Stimulated activated CD8-positive, alpha-beta memory T cell treated with anti-CD3 and anti-CD28 coated beads, Interleukin-4, amount 100 ng/mL, for 1 hour (primary cell): ENCODE measurements at places on chromosomes 1 and 21.
A peak's percentile ranks its signal among the peaks of the same experiment; 100 is the strongest.

DNA sequence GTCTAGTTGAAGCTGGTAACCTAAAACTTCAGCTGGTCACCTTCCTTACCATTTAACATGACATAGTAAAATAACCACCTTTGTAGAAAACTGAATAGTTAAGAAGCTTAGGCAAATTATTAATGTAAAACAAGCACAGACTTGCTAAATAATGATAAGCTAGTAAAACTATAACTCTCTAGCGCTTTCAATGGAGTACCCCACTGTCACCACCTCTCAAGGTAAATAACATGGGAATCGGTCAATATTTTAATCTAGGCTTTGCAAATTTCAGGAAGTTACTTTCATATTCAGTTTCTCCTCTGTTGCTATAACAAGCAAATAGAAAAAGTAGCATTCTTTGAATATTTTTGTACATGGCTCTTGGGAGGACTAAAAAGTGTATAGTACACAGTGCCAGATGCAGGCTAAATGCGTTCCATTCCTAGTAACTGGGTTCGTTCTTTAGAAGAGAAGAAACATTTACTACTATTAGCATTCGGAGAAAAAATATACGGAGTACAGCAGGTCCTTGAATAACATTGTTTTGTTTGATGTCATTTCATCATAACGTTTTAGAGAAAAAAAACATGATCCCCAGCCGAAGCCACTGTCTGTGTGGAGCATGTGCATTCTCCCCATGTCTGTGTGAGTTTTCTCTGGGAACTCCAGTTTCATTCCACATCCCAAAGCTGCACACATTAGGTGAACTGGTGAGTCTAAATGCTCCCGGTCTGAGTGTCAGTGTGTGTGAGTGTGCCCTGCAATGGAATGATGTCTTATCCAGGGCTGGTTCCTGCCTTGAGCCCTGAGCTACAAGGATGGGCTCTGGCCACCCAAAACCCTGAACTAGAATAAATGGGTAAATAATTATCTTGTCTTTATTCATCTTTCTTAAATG is 52.5 kb downstream of the EPRS1 start:
- no peak for DNase-seq

DNA sequence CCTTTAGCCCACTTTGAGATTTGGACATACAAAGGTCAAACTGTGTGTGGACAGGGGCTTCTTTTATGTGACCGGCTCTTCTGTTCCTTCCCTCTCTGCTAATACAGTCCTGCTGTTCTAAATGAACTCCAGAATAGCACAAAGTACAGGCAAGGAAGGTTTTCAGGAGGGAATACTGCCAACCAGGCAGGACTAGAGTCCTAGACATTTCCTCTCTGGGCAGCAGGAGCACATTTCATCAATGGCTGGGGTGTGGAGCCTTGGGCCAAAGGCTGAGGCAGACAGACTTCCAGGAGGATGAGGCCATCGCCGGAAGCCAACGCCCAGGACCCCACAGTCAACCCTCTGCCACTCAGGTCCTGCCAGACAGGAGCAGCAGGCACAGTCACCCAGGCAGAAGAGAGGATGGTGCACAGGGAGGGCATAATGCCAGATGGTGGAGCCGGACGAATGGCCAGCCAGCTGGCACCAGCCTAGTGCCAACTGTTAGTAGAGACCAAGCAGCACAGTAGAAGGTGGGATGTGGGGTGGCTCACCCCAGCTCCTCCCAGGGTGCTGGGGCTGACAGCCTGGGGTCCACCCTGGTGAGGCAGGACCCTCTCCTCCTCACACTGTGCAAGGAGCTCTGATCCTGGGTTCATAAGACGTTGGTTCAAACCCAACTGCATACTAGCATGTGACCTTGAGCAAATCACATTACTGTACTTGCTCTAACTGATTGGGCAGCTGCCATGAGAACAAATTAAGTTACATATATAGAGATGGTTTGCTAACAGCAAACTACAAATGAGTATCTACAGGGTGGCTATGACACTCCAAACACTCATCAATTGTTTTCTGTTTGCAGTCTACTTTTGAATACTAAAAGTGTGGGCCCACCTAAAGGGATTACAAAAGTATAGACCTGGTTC is 410.7 kb downstream of the SIPA1L2 start:
- no peak for DNase-seq

- no peak for DNase-seq
These were observed 3.9 kb downstream of the TMEM63A start for GRCh38 chr1:225878282-225878681.

GRCh38 chr1:207862241-207862787 is 48.6 kb downstream of the CD34 start:
- DNase-seq, result no peak

GRCh38 chr1:47684964-47685762 is 247.3 kb downstream of the FOXD2 start:
- DNase-seq, result no peak

DNA sequence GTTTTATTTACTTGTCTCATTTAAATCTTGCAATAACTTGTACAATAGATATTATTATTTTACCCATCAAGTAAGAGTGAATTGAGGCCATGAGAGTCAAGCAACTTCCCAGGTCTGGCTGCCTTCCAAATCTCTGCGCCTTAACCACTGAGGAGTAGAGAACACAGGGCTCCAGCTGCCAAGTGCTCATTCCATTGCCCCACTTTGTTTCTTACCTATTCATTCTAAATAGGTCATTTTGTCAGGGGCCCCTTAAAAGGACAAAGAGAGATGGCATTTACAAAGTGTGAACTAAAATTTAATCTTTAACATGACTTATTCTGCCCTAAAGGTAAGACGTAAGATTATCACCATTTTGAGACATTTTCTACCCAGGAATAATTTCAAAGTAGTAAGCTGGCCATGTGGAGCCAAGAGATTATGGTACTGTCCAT is 3.5 kb downstream of the PPP1R15B start:
- no peak for DNase-seq

- no peak for DNase-seq
These were observed 3.0 kb downstream of the RXFP4 start for GRCh38 chr1:155944444-155944799.

- DNase-seq, result no peak
These were observed 75.5 kb upstream of the DYNLT5 start for GRCh38 chr1:66676613-66677298.

GRCh38 chr1:151043163-151043562 is 4.4 kb upstream of the C1orf56 start:
- DNase-seq, result no peak

- DNase-seq, result peak; percentile 22
These were observed 21.5 kb upstream of the LEFTY2 start for GRCh38 chr1:225962440-225962975.

GRCh38 chr1:172108161-172108893 is 267.0 kb downstream of the DNM3 start:
- DNase-seq, result no peak

DNA sequence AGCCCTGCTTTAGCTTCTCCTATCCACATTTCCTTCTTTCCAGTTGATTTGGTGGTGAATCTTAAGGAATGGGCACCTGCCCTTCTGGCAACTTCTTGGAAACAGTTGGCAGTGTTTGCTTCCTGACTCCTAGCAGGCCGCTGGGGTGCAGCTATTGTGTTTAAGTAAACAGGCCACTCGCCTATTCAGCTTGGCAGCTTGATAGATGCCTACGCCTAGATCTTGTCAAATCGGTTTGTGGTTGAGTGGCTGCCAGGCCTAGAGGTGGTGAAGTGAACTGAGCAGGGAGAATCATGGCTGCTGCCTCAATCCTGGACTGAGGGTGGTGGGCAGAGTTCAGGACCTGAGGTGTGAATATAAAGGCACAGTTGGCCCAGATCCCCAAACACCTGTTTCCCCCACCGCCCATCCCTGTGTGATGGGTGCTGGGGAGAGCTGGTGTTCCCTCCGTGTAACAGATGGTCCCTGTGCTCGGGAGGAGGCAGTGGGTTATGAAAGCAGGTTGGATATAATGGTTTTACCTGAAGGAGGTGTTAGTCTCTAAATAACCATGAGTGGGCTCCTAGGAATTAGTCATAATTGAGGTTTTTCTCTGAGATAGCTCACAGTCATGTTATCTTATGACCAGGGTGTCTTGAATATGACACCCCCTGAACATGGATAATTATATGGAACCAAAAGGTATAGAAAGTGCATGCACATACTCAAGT is 940 bp upstream of the PLA2G2C start:
- no peak for DNase-seq

- no peak for DNase-seq
These were observed 66.7 kb downstream of the TGFBR3 start for GRCh38 chr1:91819038-91819788.

DNA sequence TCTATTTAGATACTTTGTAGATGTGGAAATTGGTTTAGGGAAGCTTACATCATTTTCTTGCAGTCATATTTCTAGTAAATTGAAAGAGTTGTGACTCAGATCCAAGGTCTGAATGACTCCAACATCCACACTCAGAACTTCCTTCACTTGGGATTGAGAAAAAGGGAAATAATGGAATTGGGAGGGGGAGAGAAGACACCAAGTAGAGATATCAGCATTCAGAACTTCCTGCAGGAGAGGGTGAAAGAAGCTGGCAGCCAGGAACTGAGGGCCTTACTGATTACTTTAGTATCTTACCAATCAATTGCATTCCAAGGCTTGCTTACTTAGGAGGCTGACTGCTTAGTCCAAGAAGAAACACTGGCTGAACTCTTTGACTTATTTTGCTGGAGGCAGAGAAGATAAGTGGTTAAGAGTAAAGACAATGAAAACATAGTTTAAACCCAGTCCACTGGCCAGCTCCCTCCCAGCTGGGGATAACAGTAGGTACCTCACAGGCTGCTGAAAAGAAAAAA is 21.7 kb downstream of the APP start:
- no peak for DNase-seq

DNA sequence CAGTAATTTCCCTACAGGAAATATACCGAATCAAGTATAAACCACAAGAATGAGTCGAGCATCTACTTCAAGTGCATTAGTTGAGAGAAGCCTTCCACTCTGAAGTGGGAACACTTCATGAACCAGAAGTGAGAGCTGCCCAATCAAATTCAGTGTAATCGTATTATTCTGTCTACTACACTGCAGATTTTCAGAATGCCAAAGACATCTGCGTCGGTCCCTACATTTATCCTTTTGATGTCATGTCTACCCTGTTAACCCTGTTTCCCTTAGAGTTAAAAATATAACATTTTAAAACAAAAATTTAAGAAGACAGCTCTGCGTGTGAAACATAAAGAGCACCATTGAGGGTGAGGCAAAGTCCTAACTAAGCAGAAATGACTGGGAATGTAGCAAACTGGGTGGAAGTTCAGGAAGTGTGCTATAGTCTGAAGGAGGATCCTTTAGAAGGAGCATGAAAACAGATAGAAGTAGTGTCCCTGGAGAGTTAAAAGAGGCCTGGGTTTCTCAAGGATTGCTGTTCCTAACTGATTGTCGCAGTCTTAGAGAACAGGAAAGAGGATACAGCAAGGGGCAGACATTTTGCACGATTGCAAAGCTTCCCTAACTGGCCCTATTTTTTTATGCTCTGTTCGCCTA is 291.2 kb downstream of the PTPRC start:
- no peak for DNase-seq

DNA sequence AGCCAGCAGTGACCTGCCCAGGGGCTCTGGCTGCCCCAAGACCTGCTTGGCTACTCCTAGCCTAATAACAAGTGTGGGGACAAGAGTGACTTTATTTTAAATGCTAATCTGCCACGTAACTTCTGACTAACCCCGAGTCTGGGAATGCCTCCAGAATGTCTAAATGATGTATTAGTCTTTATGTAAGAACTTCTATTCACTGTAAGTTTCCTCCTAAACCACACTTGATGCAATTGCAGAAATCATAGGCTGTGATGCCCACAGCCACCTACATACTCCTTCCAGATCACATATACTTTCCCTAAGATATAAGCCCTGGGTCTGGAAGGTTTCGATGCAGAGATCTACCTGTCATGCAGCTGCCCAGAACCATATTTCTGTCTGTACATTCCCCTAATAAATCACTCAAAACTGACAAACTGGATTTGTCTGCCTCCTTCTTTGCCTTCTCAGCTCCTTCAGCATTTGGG is 5.9 kb upstream of the VPS45 start:
- DNase-seq, result no peak

- no peak for DNase-seq
These were observed 211.5 kb downstream of the TTLL7 start for GRCh38 chr1:83787246-83787998.

DNA sequence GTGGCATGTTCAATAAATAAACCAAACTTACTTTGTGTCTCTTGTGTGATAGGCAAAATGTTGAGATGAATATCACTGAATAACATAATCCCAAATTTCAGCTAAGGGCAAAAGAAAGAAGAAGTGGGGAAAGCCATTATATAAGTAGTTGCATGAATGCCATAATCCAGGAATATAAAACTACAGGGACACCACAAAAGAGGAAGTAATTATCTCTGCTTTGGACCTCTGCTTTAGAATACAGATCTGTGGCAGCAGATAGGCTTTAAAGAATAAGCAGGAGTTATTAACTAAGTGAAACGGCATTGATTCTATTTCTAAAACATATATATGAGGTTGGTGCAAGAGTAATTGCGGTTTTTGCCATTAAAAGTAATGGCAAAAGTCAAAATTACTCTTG is 288.5 kb upstream of the SNX7 start:
- DNase-seq, result no peak

GRCh38 chr1:245810181-245810769 is 655.5 kb downstream of the KIF26B start:
- DNase-seq, result no peak

DNA sequence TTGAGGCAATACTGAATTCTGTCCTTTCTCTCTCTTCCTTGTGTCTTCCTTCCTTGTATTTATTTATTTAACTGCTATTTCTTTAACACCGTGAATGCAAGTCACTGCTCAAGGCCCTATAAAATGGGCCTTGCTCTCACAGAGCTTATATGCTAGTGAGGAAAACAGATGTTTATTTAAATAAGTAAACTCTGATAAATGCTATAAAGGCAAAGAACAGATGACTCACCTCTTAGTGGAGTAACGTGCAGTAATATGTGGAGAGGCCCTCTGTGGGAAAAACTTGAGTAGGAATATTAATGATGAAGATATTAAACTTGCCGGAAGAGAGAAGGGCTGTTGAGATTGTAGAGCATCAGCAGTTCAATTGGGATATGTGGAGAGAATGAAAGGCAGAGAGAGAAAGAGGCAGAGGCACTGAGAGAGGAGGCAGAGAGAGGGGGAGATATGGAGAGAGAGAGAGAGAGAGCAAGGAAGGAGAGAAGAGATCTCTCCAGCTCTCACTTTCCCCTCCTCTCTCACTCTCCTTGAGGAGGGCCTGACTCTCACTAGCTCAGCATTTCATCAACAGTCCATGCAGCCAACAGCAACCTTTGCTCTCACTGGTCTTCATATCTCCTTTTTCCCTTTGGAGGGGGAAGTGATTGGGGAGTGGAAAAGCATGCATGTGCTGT is 322.2 kb downstream of the LMX1A start:
- no peak for DNase-seq

DNA sequence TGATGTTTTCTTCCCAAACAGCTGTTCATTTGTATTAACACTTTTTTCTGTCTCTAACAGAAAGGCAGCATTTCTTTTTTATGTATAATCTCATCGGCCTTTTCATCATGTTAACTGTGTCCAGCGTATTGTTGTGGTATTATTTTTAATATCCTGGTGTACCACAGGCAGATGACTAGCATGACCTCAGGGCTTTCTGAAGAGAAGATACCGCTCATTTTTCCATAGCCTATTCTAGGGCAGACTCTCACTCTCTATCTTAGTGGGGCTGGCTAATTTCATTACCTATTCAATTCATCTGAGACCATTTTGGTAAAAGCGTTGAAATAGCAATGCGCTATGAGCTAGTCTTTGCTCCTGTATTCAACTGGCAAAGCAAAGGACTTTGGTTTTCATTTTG is 209.9 kb downstream of the SDCCAG8 start:
- DNase-seq, result no peak

- no peak for DNase-seq
These were observed 60.5 kb downstream of the SLC66A1 start for GRCh38 chr1:19372602-19373001.
